Pons (tissue), 1 donor: ENCODE measurements at places on chromosomes 7 and 10.

GRCh38 chr10:103679096-103679790 lies 176.1 kb downstream of the SH3PXD2A start:
- peak; percentile 57 for DNase-seq

- peak; percentile 71 for DNase-seq
Observed at GRCh38 chr7:139602143-139602722, 78.7 kb downstream of the CLEC2L start.

GRCh38 chr7:112124061-112124766 lies 82.0 kb downstream of the DOCK4 start:
- peak; percentile 48 for DNase-seq

DNA sequence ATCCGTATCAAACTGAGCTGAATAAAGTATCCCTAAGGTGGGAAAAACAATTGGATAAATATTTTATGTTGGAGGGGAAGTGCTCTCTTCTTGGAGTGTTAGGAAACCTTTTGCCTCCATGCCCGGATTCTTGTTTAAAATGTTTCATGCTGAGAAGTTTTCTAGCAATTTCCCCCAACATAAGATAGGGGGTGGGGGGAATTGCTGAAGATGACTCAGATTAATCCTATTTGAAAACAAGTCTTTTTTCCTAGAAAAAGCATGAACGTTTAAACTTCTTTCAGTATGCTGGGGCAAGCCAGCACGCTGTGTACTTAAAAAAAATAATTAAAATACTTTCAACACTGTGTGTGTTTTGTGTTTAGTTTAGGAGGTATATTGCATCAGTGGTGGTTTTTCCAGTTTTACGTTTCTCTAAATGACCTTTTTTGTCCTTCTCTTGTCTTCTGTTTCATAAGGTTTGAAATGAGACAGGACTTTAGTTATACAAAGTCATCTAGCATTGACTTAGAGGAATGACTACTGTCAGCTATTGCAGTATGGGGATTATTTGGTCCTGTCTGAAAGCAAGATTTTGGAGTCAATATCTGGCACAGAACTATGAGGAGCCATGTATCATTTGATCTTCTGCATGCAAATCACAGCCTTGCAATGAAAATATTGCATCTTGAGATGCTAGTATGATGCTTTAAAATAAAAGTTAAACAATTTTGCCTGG lies 295.9 kb downstream of the GATA3 start:
- DNase-seq = no peak

DNA sequence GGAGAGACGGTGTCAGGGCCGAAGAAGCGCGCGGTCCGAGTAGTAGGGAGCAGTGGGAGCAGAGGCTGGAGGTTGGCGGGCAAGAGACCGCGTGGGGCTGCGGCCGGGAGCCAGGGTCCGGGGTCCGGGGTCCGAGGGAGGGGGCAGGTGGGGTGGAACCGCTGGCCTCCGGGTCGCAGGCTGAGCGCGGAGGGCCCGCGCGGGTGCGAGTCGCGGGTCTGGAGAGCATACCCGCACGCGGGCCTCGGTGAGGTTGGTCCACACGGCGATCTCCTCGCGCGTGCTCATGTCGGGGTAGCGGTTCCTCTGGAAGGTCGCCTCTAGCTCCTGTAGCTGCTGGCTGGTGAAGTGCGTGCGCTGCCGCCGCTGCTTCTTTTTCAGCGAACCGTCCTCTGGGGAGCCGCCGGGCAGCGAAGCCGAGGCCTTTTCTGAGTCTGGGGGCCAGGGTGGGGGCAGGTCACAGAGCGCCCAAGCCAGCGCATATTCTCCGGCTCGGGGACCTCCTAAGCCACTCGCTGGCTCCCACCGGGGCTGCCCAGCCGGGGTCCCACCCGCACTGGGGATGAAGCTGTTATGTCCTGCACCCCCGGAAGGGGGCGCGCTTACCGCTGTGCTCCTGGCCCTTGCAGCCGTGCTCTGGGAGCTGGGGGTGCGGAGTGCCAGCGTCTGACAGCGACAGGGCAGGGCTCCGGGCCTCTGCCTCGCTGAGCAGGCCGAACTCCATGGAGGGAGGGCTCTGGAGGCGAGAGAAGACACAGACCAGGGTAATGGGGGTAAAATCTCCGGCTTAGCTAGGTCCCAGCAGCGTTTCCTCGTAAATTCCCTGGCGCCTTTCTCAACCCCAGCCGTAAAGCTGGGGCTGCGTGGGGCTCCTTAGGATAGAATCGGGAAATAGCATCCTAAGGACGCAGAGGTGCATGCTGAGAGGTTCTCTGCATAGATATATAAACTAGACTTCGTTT lies 5.5 kb downstream of the ELOVL3 start:
- DNase-seq = no peak

DNA sequence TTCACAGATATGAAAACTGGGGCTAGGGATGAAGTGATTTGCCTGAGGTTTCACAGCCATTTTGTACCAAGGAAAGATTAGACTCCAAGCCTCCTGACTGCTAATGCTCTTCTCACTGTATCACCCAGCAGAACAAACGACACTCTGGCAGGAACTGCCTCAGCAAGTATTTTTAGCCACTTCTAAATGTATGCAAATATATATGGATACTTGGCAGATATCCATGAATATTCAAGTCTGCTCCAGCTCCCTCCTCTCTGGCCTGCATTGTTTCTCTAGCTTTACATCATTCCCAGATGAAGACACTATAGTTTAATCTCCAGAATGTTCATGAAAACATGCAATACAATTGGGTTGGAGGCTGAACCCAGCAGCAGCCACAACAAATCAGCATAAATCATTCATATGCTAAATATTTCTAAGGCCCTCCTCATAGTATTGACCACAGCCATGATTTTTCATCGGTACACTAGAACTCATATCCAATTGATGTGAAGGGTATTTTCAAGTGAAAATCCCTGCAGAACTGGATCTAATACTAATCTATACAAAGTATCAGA lies 65.5 kb downstream of the HPSE2 start:
- DNase-seq = no peak

GRCh38 chr10:114953047-114953446 lies 15.1 kb downstream of the TRUB1 start:
- DNase-seq = no peak

DNA sequence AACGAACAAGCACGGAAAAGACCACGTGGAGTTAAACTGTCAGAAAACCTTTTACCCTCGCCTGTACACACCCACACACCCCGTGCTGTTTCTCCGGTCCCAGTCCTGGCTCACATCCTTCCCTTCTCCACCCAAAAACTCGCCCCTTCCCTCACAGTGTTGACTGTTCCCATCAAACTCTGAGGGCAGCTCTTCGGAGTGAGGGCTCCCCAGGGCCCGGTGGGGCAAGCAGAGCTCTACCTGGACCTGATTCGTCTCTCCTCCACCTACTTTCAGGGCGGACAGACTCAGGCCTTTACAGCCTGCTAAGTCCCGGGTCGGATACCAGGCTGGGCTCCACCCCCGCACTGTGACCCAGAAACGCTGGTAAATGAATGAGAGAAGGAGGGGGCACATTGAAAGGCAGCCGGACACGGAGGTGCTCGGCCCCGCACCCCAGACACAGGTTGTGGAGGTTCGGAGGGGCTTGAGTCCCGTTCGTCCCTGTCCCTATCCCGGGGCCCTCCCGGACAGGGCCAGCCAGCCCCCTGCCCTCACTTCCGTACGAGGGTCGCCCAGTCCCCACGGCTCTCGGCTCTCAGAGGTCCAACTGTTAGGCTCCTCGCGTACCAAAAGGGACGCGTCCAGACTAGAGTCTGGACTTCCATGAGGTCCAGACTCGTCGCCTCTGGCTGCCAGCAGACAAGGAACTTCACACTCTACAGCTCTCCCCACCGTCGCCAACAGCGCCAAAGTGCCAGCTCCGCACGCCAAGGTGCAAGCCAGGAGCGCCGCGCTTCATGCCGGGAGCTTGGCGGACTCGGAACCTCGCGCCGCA lies 31.7 kb upstream of the ASL start:
- DNase-seq = peak; percentile 7

GRCh38 chr10:55466806-55467504 lies 665.9 kb upstream of the PCDH15 start:
- no peak for DNase-seq

DNA sequence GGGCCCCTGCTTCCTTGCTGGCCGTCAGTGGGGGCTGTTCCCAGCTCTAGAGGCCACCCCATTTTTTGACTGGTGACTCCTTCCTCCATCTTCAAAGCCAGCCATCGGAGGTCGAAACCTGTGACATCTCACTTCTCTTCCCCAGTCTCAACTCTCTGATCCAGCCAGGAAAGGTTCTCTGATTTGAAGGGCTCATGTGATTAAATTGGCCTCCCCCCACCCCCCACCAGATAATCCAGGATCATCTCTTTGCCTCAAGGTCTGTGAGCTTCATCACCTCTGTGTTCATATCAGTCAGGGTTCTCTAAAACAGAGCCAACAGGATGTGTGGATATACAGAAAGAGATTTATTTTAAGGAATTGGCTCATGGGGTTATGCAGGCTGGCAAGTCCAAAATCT lies 5.6 kb upstream of the RAMP3 start:
- no peak for DNase-seq

- DNase-seq = no peak
Observed at GRCh38 chr7:149809215-149809614, 29.0 kb upstream of the ZNF862 start.

DNA sequence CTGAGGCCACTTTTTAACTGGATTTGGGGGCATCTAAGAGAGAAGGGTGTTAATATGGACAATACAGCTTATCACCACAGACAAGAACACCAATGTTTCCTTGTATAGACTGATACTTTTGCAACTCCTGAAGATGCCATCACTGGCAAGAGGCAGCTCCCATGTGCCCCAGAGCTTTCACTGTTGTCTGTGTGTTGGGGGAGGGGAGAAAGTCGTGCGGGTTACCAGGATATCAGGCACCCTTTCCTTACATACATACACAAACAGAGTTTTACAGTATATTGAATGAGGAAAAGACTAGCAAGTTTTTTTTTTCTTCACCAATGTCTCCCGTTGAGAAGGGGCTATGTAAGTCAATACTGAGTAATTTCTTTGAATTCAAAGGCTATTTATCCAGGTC lies 4.1 kb upstream of the DLX6 start:
- DNase-seq = no peak

DNA sequence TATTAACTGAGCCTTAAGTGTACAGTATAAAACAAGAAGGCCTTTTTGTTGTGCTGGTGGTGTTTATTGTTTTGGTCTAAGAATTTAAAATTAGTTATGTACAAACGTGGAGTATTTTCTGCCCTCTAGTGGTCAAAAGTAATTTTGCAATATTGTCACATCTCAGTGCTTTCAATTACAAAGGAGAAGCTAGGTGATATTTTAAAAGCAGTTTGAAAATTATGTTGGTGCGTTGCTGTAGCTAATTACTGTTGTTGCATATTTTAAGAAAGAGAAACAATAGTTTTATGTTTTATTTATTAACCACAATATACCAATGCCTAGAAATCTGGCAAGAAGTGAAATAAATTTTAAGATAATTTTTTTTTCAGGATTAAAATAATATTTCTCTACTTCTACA lies 11.4 kb downstream of the NPVF start:
- peak; percentile 80 for DNase-seq

DNA sequence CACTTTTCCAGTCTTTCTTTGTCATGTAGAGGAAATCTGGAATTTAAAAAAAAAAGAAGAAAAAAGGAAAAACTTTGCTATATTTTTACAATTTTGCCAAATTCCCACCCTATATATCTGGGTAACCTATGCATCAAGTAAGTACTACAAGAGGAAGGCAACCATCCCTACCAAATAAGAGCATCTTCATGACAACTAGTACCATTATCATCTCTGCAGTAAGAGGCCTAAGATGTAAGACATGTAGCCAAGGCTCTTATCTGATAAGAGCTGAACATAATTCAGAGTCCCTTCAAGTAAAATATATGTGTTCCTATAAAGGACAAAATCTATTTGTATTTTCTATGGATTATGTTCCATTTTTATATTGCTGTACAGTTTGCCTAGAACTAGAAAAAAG lies 3.5 kb downstream of the THAP5 start:
- no peak for DNase-seq

DNA sequence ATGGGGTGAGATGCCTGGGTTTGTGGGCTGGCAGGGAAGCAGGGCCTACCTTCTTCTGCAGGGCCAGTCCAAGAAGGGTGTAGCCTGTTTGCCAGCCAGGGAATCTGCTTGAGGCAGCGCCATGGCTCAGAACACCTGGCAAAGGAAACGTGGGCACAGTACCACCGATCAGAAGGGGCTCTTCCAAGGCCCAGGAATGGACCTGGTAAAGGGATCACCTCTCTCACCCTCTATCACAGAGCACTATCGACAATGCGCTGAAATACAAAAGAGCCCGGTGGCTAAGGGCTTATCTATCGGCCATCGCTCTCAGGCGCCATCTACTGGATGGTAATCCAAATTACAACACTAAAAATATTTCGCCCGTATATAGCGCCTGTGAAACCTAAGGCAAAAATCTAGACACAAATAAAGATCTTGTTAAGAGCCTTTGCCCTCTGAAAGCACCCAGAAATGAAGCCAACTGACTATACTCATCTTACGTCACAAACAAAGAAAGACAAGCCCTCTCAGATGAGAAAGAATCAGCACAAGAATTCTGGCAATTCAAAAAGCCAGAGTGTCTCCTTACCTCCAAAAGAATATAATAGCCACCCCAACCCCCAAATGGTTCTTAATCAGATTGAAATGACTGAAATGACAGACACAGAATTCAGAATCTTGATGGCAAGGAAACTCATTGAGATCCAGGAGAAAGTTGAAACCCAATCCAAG lies 217.8 kb upstream of the HPS1 start:
- no peak for DNase-seq

DNA sequence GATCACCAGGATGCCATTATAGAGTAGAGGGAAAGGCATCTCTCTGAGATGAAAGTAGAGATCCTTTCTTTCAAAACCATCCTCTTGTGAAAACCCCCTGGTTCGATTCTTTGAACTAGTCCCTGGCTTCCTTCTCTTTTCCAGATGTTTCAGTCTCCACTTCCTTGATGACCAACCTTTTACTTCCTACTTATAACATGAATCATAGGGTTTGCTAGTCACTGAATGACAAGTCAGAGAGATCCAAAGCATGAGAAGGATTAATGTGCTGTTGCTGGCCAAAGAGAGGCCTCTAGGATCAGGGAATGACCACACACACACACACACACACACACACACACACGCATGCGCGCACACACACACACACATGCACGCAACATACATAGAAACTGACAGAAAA lies 161.1 kb upstream of the FRMD4A start:
- no peak for DNase-seq

DNA sequence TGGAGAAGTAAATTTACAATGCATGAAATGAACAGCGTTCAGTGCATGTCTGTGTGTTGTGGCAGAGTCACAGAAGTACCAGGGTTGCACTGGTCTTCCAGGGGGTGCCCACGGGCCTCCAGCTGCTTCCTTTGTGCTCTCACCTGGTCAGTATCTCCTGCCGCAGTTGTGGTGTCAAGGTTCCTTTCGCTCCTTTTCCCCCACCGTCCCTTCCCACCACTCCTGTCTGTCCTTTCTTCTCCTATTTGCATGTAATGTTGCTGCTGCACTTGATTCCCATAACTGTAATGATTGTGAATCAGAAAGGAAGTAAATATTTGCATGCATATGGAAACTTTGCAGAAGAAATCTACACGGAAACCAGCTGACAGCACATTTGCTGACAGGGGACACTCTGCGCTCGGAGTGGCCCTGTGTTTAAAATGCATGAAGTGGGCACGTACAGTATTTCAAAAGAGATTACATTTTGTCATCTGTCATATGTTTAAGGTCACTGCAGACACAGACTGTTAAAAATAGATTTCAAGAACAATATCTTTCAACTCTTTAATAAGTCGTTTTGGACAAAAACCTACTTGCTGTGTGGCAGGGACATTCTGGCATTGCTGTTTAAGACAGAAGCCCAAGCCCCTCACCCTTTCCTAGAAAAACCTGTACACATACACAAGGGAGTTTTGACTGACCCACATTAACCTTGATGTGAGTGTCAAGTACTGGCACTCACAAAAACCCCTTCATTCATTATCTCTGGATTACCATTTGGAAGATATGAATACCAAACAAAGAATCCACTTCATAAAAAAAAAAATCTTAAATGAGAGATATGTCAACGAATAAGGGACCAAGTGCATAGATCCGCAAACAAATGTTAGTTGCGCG lies 336.7 kb upstream of the KLF6 start:
- no peak for DNase-seq
